Right renal cortex interstitium (tissue), 3 donors: ENCODE measurements at places on chromosomes 4 and X. TPM values are rescaled to one million over a fixed set of nuclear protein-coding genes. Genes with fewer than 3 reads are reported as not detected.

- no peak for DNase-seq
Measured at GRCh38 chr4:38461342-38461741, 202.7 kb upstream of the KLF3 start.

DNA sequence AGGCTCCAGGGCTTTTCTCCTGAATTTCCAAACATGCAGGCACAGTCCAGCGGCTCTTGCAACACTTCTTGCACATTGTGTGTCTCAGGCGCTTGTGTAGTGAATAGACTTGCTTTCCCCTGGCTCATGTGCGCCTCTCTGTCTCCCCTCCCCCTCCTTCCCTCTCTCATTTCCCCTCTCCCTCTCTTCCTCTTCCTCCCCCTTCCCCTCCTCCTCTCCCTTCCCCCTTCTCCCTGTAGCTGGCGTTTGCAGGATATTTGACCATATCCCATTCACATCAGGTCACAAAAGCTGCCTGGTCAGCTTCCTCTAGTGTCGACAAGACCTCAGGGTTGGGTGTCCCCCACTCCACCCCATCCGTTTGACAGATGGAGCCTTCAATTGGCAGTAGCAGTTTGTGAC, 2.4 kb downstream of the CHST7 start:
- no peak for DNase-seq

GRCh38 chr4:71270901-71271300, 67.9 kb upstream of the SLC4A4 start:
- DNase-seq, result no peak

GRCh38 chr4:7635445-7636239, 200.9 kb upstream of the PSAPL1 start:
- DNase-seq, result no peak

GRCh38 chr4:73021634-73022033, 47.9 kb downstream of the COX18 start:
- DNase-seq, result no peak

- DNase-seq, result no peak
Measured at GRCh38 chr4:140134746-140135425, 19.1 kb downstream of the MAML3 start.

GRCh38 chrX:24870143-24870542, 145.6 kb downstream of the ARX start:
- no peak for DNase-seq

DNA sequence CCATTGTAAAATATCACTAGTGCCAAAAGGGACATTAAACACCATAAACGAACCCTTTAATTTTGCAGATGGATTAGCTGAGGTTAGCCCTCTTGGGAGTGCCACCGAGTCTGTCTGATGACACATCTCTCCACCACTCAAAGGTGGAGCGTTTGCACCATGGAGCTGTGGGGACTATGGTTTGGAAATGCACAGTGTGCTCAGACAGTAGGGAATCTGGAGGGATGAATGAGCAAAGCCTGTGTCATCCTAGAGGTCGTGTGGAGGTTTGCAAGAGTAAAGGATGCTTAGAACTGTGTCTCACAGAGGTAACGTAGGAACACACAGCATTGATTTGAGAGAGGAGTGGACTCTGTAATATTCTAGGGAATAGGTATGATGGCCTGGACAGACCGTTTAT, 93.7 kb downstream of the CLNK start:
- no peak for DNase-seq

GRCh38 chrX:124242131-124242530, 90.3 kb upstream of the TEX13D start:
- no peak for DNase-seq

GRCh38 chrX:46758956-46759644, at the start of gene SLC9A7:
SLC9A7 (minus strand) TSS chrX:46759118; CDS start chrX:46759029, 89 bp downstream.
- peak; percentile 17 for DNase-seq

DNA sequence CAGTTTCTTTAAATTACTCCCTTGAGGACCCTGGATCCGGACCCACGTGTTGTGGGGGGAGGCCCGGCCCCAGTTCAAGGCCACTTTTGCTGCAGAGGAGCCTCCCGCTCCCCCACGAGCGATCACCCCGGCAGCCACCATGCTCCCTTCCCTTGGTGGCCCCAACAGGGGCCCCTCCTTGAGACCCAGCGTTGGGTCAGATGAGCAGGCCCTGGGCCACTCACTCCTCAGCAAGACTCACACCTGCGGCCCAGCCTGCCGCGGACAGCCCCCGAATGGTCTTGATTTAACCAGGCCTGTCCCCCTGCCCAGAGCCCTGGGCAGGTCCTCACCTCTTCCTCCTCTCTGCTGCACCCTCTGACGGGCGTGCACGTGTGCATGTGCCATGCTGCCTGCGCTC, 4.3 kb downstream of the CPLX1 start:
- DNase-seq, result no peak

DNA sequence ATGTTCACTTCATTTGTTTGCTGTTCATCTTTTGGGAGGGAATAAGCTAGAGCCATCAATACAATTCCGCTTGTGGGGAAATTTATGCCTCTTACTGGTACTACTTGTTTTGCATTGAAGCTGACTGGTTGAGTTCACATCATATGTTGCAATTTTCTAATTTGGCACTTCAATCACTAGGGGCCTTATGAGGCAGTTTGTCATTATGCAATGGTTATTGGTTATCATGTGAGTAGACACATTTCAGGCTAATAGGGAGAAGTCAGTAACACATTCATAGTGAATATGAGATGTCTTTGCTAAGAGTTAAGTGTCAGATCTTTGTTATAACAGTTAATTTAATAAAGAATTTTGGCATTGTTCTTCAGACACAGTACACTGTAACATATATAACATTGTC, 5.0 kb downstream of the RPL36A start:
- DNase-seq, result no peak

GRCh38 chr4:40750461-40751258, 905 bp downstream of the NSUN7 start:
- DNase-seq, result peak; percentile 26

DNA sequence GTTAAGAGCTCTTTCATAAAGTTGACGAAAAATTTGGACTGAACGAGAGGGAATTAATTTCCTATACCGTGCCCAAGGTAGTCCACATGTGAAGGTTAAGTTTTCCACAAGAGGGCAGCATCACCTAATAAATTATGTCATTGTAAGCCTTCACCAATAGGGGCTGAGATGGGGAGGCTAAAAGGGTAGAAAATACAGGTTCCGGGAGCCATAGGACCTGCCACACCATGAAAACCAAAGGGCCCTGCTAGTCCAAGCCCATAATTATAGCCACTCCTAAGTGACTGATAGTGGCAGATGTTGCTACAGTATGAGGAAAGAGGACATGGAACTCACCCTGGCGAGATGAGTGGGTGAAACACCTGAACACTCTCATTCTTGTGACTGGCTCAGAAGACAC, 122.2 kb downstream of the SHROOM4 start:
- DNase-seq, result no peak

GRCh38 chrX:31471229-31471628, 399.4 kb upstream of the FTHL17 start:
- no peak for DNase-seq

- no peak for DNase-seq
Measured at GRCh38 chr4:128517096-128517738, 229.6 kb upstream of the PGRMC2 start.

GRCh38 chrX:110435196-110435595, 76.5 kb downstream of the RTL9 start:
- no peak for DNase-seq

GRCh38 chr4:13169731-13170525, 314.2 kb downstream of the RAB28 start:
- DNase-seq, result no peak

GRCh38 chr4:147772459-147772969, 40.6 kb downstream of the ARHGAP10 start:
- DNase-seq, result no peak

DNA sequence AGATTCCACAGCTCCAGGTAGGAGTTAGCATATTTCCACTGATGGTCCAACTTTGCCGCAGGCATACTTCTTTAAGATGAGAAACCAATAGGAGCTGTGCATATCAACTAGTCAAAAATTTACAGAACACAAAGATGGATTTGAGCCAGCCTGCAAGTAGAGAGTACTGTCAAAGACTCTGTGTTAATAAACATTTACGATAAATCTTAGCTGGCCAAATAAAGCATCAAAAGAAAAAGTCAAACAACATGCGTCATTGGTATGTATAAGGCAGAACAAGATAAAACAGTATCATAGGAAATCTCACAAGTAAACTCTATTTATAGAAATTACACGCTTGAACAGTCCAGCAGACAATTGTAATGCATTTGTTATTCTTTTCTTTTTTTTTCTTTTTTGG, 907.4 kb upstream of the AGA start:
- no peak for DNase-seq

- no peak for DNase-seq
Measured at GRCh38 chr4:141133999-141134995, 1.0 kb upstream of the RNF150 start.

- no peak for DNase-seq
Measured at GRCh38 chrX:18946611-18947010, 37.3 kb downstream of the PHKA2 start.

- DNase-seq, result no peak
Measured at GRCh38 chr4:6991771-6992557, 51.2 kb upstream of the TADA2B start.

DNA sequence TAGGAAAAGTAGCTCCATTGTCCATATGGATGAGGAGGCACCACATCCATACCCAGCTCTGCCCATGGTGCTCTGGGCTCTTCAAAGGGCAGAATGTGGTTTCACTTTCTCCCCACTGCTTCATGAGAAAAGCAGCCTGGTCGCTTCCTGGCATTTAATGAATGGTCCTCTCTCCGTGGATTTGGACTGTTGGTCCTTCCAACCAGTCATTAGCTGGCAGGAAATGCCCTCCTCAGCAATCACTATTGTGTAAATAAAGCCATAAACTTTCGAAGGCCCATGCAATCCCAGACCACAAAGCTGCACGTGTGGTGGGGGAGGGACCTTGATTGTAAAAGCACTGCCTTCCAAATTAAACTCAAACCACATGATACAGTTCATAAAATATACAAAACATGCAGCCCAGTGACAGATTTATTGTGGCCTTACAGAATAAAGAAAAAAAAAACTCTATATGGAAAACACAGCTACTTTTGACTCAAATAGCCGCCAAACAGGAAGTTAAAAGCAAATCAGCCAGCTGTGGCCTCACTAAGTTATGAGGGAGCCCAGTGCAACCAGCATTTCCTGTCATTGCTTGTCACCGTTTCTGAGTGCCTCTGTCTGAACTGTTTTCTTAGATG, 8.1 kb downstream of the MBNL3 start:
- DNase-seq, result no peak

DNA sequence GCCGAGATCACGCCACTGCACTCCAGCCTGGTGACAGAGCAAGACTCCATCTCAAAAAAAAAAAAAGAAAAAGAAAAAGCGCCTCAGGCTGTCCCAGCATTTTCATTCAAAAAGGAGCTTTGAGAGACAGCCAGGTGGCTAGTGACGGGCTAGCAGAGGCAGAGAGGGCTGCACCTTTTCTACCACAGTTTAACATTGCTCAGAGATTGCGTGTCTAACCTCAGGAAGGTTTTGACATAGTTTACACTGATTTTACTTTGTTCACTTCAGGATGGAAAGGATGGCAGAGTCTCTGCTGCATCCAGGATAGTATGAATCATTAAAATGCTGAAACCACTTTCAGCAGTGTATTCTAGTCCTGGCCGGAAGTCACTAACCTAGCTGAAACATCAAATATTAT, 28.1 kb downstream of the ZFP42 start:
- DNase-seq, result no peak

The FRG2 gene
- not detected for polyA plus RNA-seq

The GC gene
- 0.62 TPM for polyA plus RNA-seq

The TMEM156 gene
- polyA plus RNA-seq, result 2.8 TPM

The FRMD7 gene
- 1.7 TPM for polyA plus RNA-seq

The NXF2 gene
- 0.62 TPM for polyA plus RNA-seq

The SCML2 gene
- polyA plus RNA-seq, result 8.1 TPM
